ENCODE measurements at places on chromosomes 13 and 19.

- DNase-seq, result no peak
Observed at GRCh38 chr13:101490406-101491015, 38.0 kb downstream of the ITGBL1 start.

GRCh38 chr19:6056801-6057650 is 53.3 kb downstream of the RFX2 start:
- DNase-seq, result peak; percentile 78

DNA sequence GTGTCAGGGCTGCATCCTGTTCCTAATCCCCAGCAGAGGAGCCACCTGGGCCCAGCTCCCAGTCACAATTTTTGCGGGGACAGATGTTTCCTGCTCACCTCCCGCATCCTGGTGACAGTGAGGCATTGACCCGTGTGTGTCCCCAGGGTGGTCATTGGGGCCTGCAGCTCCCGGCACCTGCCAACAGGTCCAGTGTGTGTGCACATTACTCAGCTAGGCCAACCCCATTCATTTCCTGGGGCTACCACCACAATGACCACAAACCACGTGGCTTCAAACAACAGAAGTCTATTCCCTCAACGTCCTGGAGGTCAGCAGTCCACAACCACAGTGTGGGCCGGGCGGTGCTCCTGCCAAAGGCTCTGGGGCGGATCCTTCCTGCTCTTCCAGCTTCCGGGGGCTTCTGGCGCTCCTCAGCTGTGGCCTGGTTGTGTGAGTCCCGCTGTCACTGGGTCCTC is 11.9 kb upstream of the F2RL3 start:
- DNase-seq, result no peak

DNA sequence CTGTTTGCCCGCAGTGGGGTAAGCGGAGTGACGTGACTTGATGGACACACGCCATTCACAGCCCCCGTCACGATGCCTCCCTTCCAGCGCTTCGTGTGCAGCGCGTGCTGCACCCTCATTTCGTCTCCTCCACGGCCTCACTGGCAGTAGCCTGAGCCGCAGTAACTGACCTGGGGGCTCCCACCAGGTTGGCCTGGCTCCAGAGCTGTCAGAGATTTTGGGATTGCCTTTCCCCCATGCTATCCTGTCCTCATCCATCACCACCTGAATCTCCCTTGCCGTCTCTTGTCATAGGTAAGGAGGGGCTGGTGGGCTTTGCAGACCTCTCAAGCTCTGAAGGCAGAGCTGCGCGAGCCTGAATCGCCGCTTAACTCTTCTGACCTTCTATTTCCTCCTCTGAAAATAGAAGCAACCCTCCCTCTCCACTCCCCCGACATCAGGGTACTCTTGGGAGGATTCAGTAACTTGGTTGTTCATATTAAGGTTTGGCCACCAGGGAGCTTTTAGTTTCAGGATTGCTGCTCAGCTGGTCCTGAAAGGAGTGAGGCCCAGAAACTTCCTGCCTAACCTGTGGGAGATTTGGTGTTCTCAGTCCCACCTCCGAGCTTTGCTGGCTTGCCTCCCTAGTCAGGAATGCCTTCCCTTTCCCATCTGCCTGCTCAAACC is 27.9 kb downstream of the SIGLEC5 start:
- no peak for DNase-seq

DNA sequence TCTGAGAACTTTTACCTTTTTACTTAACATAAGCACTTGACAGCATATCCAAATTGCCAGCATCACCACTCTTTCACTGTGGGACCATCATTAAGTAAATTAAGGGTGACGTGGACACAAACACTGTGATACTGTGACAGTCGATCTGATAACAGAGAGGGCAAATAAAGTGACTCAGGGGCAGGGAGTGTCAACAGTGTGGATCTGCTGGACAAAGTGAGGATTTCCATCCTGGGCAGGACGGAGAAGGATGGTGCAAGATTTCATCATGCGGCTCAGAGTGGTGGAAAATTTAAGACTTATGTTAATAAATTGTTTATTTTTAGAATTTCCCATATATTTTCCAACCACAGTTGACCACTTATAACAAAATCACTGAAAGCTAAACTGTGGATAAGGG is 60.0 kb upstream of the WDFY2 start:
- DNase-seq, result no peak

GRCh38 chr13:44934724-44935123 is 54.5 kb downstream of the NUFIP1 start:
- DNase-seq, result no peak

- no peak for DNase-seq
Observed at GRCh38 chr19:7524992-7525739, 2.7 kb downstream of the MCOLN1 start.

DNA sequence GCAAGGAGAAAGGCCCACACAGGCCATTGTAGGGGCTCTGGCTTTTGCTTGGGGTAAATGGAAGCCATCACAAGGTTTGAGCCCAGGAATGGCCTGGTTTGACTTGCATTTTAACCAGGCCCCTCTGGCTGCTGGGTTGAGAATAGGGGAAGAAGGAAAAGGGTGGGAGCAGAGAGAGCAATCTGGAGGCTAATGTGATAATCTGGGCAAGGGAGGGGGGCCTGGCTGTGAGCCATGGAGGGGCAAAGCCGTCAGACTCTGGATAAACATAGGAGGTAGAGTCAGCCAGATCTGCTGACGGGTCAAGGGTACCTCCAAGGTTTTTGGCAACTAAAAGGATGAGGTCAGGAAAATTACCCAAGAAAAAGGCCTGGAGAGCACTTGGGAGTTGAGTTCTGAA is 41.6 kb downstream of the RFX2 start:
- DNase-seq, result no peak

DNA sequence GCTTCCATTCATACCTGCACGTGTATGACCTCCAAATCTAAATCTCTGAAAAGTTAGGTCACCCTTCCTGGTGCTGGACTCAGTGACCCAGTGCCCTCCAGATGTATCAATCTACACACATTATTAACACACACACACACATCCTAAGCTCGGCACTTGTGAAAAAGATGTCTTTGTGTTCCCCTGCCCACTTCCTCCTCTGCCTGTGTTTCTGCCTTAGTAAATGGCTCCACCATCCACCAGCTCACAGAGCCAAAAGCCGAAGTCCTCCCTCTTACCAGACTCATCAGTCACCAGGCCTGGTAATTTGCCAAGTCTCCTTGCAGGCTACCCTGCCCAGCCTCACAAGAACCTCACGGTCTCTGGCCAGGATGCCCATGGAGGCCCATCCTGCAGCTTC is 131.5 kb downstream of the SHISA2 start:
- no peak for DNase-seq

- no peak for DNase-seq
Observed at GRCh38 chr13:42398533-42398932, 126.6 kb downstream of the AKAP11 start.

GRCh38 chr19:17824339-17824738 is 3.0 kb upstream of the INSL3 start:
- no peak for DNase-seq

- DNase-seq, result no peak
Observed at GRCh38 chr13:35566340-35566739, 89.9 kb upstream of the MAB21L1 start.

DNA sequence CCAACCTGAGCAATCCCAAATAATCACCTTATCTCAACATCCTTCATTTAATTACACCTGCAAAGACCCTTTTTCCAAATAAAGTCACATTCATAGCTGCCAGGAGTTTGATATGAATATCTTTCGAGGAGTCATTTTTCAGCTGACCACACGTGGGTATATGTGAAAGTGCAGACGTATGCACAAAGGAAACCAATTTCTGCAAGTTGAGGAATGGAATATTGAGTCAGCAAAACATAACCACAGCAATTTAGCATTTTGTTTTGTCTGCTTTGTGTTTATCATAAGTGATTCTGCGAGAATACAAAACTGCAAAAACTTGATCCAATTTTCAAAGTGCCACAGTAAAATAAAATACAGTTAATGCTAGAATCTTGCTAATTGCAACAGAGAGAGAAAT is 295.9 kb downstream of the SUCLA2 start:
- DNase-seq, result no peak

DNA sequence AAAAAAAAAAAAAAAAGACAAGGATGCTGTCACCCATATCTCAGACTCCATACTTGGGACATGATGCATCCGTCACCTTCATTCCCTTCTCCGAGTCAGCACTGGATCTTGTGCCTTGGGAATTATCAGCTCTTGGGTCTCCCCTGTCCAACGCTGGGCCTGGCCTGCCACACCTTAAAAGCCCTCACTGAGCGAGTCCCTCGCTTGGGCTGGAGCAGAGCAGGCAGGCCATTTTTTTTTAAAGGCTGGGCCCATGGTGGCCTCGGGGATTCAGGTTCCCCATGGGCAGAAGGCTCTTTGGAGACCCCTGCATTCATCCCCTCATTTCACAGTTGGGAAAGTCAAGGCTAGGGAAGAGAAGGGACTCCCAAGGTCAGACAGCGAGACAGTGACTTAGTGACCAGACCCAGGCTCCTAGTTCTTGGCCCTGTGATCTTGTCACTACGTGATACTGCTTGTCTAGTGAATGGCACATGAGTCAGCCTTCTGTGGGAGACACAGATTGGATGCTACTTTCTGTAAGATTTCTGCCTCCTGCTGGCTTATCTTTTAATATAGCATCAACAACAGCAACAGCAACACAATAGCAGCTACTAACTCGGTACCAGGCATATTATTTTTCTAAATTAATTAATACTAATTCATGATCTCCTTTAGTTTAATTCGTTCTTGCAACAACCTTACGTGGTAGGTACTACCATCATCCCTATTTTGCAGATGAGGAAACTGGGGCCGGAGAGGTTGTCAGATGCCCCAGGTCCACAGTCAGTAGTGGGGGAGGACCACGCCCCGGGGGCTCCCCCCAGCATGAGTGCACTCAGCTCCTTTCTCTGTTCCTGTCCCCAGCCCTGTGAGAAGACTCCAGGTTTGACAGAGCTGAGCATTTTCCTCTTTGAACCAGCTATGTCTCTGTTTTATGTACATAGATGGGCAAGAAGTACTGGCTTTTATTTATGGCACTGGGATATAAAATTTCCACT is 27.4 kb upstream of the ZNF536 start:
- no peak for DNase-seq

DNA sequence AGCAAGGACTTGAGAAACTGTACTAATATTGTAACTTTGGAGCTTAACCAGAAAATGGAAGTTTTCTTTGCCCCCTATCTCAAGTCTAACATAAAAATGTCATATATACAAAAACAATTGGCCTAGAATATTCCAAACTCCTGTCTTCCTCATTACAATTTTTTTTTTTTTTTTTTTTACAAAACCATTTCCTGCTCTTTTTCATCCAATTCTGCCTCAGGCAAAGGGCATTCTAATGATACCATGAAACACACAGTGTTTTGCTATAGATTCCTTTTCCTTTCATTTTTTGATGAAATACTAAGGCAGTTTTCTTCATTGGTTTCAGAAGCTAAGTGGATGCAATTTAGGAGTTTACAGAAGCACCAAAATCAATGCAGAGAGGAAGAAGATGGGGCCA is 119.7 kb downstream of the LHFPL6 start:
- DNase-seq, result no peak

GRCh38 chr19:9796113-9796773 is 22.6 kb downstream of the FBXL12 start:
- DNase-seq, result peak; percentile 52

DNA sequence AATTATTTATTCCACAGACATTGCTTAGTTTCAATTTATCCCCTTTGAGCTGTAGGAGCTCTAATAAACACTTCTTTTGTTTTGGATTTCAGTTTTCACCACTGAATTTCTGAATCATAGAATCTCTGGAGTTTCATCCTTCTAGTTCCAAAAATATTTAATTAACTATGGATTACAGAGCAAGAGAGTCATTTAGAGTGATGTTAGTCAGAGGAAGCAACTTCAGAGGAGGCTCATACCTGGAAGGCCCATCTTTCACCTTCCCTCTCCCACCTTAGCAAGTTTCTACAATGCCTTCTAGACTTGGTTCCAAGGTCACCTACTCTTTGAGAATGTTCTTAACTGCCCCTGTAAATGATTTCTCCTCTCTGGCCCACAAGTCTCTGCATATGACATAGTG is 353.2 kb downstream of the SPRY2 start:
- DNase-seq, result no peak

- no peak for DNase-seq
Observed at GRCh38 chr13:103607995-103608394, 541.8 kb upstream of the SLC10A2 start.

GRCh38 chr13:92941167-92941566 is 285.4 kb upstream of the GPC6 start:
- no peak for DNase-seq

GRCh38 chr13:39391761-39392160 is 211.2 kb downstream of the LHFPL6 start:
- no peak for DNase-seq

DNA sequence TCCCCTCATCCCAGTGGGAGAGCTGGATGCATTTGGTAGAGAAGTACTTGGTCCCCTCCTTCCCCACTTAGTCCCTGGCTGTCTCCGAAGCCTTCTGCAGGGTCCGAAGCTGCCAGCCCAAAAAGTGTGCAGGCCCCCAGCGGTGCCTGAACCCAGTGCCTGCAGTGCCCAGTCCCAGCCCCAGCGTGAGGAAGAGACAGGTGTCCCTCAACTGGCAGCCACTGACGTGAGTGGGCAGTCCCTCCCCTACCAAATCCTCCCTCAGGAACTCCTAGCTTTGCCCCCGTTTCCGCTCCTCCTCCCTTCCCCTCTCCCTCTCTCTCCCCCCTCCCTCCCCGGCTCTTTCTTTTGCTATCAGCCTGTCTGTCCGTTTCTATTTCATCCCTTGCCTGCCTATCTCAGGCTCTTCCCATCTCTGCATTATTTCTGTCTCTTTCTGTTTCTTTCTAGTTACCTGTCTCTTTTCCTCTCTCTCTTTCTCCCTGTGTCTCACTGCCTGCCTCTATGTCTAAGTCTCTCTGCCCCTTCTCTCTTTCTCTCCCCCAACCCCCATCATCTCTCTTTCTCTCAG is 1.8 kb upstream of the LTBP4 start:
- DNase-seq, result no peak

DNA sequence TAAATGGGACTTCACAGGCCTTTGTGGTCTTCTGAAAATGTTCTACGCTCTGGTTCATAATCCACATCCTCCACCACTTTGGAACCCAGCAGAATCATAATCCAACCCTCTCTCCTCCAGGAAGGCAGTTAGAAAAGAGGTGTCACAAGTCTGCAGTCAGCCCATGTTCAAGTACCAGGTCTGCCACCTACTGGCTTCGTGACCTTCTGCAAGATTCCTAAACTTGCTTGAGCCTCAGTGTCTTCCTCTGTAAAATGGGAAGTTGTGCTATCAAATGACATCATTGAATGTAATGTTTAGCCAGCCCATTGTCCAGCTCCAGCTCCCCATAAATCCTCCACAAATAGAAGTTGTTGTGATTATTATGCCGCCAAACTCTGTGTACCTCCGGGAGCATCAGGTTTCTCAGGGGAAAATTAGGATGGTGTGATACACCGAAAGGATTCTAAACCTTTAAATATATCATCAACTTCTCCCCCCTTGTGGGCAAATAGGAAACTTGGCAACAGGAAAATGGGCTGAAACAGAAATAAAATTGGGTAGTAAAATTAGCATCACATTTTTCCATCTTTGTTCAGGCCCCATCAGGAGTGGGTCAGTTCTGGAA is 109.7 kb downstream of the NUFIP1 start:
- no peak for DNase-seq

DNA sequence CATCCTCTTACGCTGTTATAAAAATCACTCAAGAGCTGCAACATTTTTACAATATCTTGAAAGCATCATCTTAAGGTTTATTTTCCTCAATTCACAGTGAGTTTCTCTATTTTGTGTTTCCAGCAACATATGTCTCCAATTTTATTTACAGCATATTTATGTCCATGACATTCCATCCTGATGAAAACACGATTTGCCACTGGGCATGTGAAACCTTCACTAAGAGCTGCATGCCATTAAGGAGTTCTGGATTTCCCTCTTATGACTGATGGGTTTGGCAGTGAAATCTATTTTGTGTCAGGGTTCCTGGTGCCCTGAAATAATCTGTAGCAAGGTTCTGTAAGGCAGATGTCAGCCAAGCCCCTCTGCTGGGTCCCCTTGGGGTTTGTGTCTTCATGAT is 527.6 kb upstream of the KLF12 start:
- no peak for DNase-seq

Data from NCI-H1417 treated with DMSO at 0.1 percent for 48 hours (cell line).